HEK293T (cell line): ENCODE measurements at places on chromosomes 5 and 9.

DNA sequence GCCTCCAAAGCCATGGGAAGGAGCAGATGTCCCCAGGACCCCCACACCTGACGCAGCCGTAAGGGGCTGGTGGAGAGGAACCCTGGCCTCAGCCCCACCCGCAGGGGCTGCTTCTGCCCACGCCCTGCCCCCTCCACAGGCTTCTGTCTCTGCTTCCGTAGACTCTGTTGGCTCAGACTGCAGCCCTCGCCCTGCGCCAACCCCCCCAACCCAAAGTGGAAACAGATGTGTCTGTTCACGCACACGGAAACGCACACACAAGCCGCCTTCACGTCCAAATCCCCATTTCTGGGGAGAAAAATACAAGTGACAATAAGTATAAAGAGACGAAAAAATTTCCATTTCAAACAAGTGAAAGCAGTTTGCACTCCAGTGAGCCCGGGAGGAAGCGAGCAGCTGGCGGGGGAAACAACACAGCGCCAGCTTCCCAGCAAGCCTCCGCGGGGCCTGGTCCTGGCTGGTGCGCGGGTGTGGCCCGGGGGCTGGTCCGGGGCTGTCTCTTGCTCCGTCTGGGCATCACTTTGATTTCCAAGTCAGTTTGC lies 32.6 kb upstream of the RXRA start:
- DNase-seq, result no peak

GRCh38 chr5:136129445-136129844 lies 3.2 kb upstream of the SMAD5 start:
- DNase-seq, result no peak

DNA sequence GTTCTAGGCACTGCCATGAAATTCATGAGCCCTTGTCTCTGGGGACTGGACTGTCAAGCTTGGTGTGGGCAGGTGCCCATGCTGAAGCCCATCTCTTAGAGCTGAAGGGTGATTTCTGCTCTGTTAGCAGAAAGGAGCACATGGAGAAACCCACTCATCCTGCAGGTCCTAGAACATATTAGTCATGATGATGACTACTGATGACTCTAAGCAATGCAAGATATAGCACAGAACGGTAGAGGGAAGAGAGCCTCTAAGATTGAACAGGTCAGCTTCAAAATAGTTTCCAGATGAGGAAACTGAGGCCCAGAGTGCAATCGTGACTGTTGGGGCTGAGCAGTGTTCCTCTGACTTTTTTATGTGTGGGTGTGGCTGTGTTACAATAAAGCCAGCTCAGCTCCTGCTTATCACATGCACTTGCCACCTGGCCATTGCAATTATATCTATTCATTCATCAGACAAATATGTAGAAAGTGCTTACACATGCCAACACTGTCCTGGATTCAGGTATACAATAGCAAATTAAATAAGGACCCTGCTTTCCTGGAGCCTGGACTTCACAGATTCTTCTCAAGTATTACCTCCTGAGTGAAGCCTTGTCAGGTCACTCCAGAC lies 140.2 kb upstream of the BRINP1 start:
- no peak for DNase-seq

DNA sequence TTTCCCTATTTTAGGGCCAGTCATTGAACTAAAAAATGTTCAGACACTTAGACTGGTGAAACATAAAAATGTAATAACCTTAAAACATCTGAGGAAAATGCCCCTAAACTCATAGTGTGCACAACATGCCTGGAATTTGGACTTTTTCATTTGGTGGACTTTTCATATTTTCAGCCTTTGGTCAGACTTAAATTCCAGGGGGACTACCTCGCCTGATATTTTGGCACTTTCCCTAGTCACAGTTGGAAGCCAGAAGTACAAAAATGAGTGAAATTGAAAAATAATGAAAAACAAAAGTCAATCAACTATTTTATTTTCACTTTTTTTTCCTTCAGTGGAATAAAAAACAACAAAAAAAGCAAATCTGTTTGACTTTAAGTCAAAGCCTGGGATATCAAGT lies 256.2 kb downstream of the ACTL7B start:
- DNase-seq, result no peak

DNA sequence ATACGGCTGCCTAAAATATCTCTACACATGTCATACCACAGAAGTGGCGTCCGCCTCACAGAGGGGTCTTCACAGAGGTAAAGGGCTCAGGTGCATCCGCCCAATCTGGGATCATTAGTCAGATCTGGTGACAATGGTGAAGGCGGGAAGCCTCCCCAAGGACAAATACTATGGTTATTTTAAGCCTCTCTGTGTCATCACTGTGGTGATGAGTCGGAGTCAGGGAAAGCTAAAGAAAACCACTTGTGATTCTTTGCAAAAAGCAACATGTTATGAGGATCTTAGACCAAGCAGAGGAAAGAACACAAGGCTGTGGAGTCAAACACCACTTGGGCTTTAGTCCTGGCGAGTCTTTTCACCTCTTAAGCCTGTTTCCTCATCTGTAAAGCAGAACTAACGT lies 190.4 kb downstream of the DRD1 start:
- no peak for DNase-seq

DNA sequence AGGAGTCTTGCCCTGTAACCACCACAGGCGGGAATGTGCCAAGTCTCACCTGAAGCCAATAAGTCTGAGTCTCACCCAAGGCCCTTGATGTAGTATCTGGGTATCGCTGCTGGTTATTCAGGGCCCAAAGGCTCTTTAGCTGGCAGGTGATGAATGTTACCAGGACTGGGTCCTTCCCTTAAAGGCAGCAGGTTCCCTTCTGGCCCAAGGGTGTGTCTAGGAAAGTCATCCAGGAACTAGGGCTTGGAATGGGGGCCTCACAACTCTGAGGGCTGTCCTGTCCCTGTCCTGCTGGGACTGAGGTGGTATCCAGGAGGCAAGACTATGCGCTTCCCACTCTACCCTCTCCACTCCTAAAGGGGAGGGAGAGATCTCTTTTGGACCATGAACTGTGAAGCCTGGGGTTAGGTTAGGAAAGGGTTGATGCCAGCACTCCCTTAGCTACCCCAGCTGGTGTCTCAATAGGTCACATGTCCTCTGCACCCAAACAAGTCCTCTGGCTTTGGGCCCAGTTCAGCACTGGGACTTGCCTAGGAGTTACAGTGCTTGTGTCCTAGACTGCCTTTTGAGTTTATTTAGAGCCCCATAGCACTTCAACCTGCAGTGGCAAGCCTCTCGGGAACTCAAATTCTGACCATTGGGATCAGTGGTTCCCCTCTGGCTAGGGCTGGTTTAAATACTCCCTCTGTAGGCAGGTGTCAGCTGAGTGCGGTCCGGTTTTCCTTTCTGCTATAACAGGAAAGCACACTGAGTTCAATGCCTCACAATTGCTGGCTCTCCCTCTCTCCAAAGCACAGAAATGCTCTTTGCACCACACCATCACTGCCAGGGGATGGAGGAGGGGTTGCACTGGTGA lies 22.5 kb upstream of the RANBP3L start:
- no peak for DNase-seq

- no peak for DNase-seq
These were observed 4.3 kb downstream of the MGAT4B start for GRCh38 chr5:179802207-179802883.

DNA sequence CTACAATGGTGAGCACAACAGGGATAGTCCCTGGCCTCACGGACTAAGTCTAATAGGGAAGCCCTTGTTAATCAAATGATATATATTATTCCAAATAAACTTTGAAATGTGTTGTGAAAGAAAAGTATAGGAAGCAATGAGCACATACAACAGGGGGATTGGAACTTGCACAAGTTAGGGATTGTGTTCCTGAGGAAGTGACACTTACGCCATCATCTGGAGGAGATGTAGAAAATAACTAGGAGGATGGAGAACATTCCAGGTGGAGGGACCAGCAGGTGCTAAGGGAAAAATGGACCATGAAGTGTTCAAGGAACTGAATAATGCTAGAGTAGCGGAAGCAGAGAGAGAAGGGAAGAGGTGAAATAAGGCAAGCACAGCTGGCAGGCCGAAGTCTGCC lies 18.8 kb upstream of the RPS23 start:
- no peak for DNase-seq

DNA sequence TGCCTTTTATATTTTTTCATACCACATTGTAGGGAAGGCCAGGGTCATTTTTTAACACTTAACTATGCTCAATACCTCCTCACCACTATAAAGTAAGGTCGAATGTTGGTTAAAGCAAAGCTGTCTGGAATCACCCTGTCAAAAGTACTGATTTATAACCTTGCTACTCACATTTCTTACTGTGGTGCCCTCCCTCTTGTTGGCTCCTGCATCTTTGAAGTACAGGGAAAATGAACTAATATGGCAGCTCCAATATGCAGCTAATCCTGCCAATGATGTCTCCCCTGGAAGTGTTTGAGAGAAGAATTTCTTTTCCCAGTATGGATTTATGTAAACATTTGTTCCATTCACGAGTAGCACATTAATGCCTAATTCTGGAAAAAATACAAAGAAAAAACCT lies 108.4 kb upstream of the RPS23 start:
- peak; percentile 59 for DNase-seq

- DNase-seq, result no peak
These were observed 91.4 kb downstream of the STRBP start for GRCh38 chr9:123176949-123177348.

DNA sequence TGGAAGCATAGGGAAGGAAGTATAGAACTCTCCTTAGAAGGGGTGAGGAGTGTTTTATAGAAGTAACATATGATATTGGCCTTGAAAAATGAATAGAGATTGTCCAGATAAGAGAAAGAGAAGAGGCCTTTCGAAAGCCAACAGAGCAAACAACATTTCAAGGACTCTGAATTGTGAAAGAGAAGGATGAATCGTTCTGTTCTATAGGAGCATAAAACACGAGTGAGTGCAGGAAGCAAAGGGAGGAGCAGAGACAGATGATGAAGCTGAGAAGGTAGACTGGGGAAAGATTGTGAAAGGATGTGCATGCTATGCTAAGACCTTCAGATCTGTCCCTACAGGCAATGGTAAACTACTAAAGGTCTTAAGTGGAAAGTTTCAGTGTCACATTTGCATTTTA lies 271.0 kb downstream of the TMEM161B start:
- DNase-seq, result no peak

- DNase-seq, result no peak
These were observed 332.9 kb downstream of the DNAH5 start for GRCh38 chr5:13611604-13612003.

DNA sequence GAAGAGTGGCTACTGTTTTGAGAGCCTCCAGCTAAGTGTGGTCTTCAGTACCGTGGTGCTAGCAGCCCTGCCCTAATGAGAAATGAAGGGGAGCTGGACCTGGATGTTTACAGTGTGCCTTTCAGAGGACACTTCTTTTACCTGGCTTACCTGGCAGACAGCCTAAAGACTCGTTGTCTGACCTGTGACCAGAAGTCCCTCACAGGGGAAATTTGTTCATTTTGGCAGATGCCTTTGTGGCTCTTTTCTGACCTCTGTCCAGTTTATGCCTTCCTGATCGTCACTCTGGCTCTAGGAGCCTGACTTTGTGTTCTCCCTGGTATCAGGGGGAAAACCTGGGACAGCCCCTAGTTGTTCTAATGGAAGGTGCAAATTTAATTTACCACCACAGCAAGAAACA lies 475.1 kb downstream of the DMRTA1 start:
- no peak for DNase-seq

GRCh38 chr5:76532973-76533372 lies 90.2 kb downstream of the F2RL2 start:
- DNase-seq, result no peak

GRCh38 chr5:37876943-37877342 lies 37.1 kb upstream of the GDNF start:
- DNase-seq, result no peak

DNA sequence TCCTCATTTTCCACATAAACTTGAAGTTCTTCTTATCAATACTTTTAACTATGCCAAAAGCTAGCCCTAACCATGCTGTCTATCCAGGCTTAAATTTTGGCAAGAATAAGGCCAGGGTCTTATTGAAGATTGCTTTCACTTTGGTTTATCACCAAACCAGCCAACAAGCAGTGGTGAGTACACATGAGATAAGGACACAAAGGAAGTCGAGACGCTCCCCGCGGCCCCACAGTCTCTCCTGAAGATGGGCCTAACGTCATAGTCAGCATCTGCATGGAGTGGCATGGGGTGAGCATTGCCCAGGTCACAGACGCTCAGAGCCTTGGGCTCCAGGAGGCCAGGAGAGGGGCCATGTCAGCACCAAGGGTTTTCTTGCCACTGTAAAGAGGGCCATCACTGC lies 80.3 kb downstream of the ATPSCKMT start:
- no peak for DNase-seq

DNA sequence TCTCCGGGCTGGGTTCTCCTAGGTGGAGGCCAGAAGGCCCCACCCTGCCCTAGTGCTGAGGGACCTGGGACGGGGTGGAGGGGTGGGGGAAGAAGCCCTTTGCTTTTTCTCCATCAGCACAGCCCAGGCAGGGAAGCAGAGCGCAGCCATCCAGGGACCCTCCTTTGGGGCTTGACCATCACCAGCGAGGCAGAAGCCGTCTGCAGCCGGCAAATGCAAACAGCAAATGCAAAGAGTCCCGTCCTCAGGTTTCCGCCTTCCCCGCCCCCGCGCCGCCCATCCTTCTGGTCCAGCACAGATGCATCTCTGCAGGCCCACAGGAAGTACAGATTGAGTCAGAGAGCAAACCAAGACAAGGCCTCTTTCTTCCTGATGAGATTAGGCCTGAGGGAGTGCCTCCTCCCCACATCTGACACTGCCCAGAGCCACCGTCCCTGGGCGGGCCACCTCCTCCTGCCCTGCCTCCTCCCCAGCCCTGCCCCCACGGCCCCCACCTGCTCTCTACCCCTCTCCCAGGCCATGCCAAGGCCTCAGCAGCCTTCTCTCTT lies 23.4 kb downstream of the CORO2A start:
- no peak for DNase-seq

- DNase-seq, result no peak
These were observed 10.4 kb downstream of the KCNMB1 start for GRCh38 chr5:170378740-170379139.

GRCh38 chr5:5437227-5438172 lies 15.0 kb downstream of the ICE1 start:
- DNase-seq, result no peak

GRCh38 chr9:105662184-105663104 lies at the start of gene TAL2:
Gene TAL2, plus strand, starts transcription at chr9:105662457. Its CDS starts 40 bp downstream, at chr9:105662497.
- DNase-seq, result no peak

DNA sequence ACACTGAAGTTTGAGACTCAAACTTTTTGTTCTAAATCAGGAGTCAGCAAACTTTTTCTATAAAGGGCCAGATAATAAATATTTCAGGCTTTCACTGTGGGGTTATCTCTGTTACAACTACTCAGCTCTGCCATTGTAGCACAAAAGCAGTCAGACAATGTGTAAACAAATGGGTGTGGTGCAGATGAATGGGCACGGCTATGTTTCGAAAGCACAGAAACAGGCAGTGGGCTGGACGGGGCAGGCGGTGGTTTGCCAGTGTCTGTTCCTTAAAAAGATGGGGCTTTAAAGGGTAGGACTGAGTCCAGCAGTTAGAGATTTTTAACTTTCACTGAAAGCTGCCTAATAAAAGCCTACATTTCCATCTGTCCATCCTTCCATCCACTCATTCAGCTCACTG lies 48.9 kb downstream of the PFDN1 start:
- DNase-seq, result no peak

- no peak for DNase-seq
These were observed 61.1 kb downstream of the MED10 start for GRCh38 chr5:6317116-6317798.

GRCh38 chr9:33277484-33277883 lies 12.6 kb downstream of the CHMP5 start:
- no peak for DNase-seq
